ENCODE measurements at places on chromosomes 7 and 10. TPM values are rescaled to one million over a fixed set of nuclear protein-coding genes. Genes with fewer than 3 reads are reported as not detected.

The PNLIPRP2 gene
- polyA plus RNA-seq, result not detected

The PRRT4 gene
- 15.9 TPM for polyA plus RNA-seq

The TMEM140 gene
- polyA plus RNA-seq, result 10.3 TPM

The KNDC1 gene
- polyA plus RNA-seq, result 2.1 TPM

The P4HA1 gene
- polyA plus RNA-seq, result 62.4 TPM

The SLC13A1 gene
- not detected for polyA plus RNA-seq

The SLC13A4 gene
- 0.88 TPM for polyA plus RNA-seq

The SH2D4B gene
- polyA plus RNA-seq, result 0.09 TPM

The PANK1 gene
- 21.7 TPM for polyA plus RNA-seq
